ENCODE measurements at places on chromosomes 7 and 10. TPM values are rescaled to one million over a fixed set of nuclear protein-coding genes. Genes with fewer than 3 reads are reported as not detected.

Gene GHRHR
- not detected for total RNA-seq

Gene CFAP46
- total RNA-seq: 9.0 TPM

Gene ANK3
- total RNA-seq: 75.9 TPM

- DNase-seq: no peak
These were observed 56.2 kb downstream of the CREM start for GRCh38 chr10:35182631-35183510.

GRCh38 chr10:75233444-75234016 is 2.2 kb downstream of the COMTD1 start:
- DNase-seq: no peak

DNA sequence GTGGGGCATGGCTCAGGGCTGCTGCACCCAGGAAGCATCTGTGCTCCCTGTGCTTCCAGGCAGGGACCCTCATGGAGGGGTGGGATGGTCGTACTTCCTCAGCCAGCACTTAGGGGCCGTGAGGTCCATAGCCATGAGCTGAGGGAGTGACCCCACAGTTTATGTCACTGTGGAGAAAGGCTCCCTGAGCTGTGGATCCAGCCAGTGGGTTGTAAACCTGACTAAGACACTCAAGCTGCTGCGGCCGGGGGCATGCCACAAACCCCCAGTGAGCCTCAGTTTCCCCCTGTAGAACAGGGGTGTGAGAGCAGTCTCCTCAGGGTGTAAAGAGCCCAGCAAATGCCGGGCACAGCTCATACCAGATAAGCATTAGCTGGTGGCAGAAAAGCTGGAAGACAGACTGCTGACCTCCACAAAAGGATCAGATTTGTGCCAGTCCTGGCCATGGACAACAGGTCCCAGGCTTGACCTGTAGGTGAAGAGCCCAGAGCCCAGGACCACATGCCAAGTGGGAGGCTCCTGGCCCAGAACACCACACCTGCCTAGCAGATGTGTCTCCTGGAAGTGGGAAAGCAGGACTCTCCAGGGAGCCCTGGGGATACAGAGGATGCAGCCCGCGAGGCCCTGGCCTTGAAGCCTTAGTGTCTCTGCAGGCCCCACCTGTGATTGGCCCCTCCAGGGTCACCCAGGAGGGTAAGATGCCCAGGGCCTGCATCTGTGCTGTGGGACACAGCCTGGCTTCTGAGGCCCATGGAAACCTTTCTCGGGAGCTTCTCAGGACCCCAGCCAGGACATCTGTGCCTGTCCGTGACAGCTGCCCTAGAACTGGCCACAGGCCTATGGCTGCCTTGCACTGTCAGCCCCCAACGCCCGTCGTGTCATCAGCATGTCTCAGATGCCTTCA is 78.1 kb upstream of the RET start:
- DNase-seq: peak; percentile 35

GRCh38 chr10:132355297-132355696 is 23.3 kb downstream of the LRRC27 start:
- no peak for DNase-seq

GRCh38 chr10:110387983-110388686 is 83.4 kb upstream of the SMNDC1 start:
- DNase-seq: no peak

- DNase-seq: no peak
These were observed 79.1 kb downstream of the CCSER2 start for GRCh38 chr10:84407388-84408049.

GRCh38 chr10:29598851-29599311 is 35.9 kb downstream of the SVIL start:
- no peak for DNase-seq

Measured in lower lobe of right lung (tissue), 2 donors.